ENCODE measurements at places on chromosomes 4 and X.

- DNase-seq: no peak
Observed at GRCh38 chrX:115264009-115264408, 25.5 kb upstream of the LUZP4 start.

- DNase-seq: no peak
Observed at GRCh38 chr4:100008048-100008447, 58.0 kb upstream of the H2AZ1 start.

- no peak for DNase-seq
Observed at GRCh38 chrX:125673758-125674157, 354.1 kb downstream of the TEX13C start.

GRCh38 chr4:145954924-145955339, 16.3 kb upstream of the ZNF827 start:
- DNase-seq: no peak

GRCh38 chrX:54076903-54077302, 32.6 kb upstream of the PHF8 start:
- DNase-seq: no peak

GRCh38 chrX:38285649-38286048, 41.7 kb downstream of the RPGR start:
- no peak for DNase-seq

DNA sequence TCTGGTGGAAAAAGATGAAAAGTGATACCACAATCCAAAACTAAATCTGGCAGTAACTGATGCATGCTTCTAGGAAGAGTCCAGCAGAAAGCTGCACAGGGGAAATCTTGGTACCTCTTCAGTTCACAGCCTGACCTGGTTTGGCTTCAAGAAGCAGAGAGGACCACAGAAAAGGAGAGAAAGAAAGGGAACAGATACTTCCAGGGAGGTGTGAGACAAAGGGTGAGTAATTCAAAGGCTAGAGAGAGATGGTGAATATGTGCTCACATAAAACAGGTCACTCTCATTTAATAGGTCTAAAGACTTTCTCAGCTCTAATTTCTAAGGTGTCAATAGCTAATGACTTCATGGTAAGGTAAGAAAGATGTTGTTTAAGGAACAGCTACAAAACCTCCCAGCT, 11.2 kb downstream of the FGFBP2 start:
- DNase-seq: no peak

DNA sequence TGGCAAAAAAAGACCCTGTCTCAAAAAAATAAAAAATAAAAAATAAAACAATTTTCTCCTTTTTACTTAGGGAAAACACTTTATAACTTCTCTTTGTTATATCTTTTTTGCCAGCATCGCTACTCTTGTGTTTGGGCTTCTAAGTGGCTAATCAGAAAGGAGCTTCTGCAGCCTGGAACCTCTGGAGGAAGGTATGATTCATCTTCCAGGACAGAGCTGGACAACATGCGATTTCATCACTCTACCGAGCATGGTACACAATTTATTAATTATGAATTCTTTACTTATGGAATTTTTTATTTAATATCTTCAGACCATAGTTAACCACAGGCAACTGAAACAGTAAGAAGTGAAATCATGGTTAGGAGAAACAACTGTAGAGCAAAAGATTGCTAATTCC, 1254.3 kb upstream of the AGA start:
- DNase-seq: no peak

- no peak for DNase-seq
Observed at GRCh38 chrX:108001218-108001814, 19.1 kb upstream of the TEX13B start.

DNA sequence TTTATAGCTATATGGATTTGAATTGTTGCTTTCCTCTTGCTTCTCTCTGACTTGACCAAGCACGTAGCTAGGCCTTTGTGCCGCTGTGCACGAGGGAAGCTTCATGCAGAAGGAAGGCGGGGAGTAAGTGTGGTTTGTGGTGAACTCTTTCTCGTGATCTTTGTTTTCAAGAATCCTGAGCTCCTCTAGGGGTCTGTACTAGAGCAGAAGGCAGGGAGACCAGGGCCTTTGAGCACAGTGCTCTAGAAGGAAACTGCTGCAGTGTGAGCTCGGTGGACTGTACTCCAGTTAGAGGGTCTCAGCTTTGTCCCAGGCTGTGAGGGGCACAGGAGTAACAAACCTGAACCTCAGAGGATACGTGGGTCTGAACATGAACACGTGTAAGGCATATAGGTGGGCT, 49.0 kb downstream of the AGA start:
- no peak for DNase-seq

GRCh38 chrX:100649550-100650356, 5.8 kb downstream of the SRPX2 start:
- no peak for DNase-seq

- DNase-seq: no peak
Observed at GRCh38 chrX:112997991-112998390, 157.4 kb upstream of the AMOT start.

DNA sequence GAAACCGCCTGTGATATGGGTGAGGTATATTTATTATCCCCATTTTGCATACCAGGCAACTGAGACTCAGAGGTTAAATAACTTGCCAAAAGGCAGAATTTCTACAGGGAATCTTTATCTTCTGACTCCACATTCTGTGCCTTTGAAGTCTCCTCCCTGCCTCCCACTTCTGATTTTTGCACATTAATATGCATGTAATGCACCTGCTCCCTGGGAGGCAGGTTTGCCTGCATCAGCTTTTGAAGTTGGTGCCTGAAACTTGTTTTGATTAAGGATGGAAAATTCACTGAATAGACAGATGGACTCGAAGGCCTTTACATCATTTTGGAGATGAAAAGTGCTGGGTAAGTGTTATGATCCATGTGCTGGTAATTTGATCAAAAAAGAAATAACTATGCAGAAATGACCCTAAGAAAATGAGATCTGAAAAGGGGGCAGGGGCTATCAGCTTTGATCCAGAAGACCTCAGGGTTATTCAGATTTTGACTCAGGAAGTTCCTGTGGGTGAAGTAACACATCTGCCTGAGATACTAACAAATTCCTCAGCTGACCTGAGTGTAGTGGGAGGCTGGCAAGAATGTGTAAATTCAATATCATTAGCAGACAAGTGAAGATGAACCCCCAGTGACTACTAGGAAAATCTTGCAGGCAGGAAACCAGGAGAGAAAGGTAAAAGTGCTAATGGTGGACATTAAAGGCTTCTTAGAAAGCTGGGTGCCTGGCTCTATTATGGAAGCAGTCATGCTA, 167.5 kb upstream of the BOD1L1 start:
- DNase-seq: no peak

GRCh38 chr4:154001193-154001592, 212.3 kb upstream of the SFRP2 start:
- DNase-seq: no peak

- DNase-seq: no peak
Observed at GRCh38 chr4:74764119-74764518, 30.2 kb downstream of the BTC start.

DNA sequence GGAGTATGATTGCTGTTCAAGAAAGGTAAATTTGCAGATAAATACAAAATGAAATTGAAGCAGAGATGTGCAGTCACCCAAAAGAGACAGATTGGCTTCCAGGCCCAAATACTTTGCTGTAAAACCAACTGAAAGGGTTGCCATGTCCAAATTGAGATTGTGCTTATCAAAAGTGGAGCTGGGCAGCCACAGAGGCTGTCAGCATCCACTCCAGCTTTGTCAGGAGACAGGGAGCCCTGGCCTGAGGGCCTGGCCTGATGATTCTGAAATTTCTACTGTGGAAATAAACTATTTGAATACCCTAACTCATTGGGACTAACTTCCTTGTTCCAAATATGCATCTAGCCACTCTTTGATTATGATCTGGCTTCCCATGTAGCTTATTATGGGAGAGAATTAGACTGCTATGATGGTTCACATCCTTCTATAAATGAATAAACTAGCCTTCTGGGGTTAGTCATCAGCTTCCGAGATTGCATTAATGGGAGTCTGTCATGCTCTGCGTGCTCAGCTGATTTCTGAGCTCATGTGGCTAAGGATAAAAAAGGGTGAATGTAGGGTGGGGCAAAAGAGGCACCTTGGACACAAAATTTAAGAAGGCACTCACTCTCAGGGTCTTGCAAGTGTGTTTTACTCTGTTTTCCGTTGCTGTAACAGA, 48.2 kb downstream of the SLC34A2 start:
- DNase-seq: no peak

GRCh38 chr4:76658231-76659102, 223.4 kb downstream of the SHROOM3 start:
- no peak for DNase-seq

DNA sequence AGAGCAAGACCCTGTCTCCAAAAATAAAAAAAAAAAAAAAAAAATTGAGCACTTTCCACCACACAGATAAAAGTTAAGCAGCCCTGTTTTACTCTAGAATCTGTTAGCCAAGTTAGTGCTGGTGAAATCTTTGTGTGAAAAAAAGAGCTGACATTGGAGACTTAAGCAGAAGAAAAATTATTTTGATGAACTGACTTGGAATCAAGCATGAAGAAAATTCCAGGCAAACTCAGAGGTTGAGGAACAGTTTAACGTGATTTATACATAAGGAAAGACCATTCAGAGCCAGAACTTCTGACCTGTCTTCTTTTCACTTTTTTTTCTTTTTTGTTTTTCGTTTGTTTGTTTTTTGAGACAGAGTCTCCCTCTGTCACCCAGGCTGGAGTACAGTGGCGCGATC, 79.6 kb upstream of the RBPJ start:
- DNase-seq: no peak

DNA sequence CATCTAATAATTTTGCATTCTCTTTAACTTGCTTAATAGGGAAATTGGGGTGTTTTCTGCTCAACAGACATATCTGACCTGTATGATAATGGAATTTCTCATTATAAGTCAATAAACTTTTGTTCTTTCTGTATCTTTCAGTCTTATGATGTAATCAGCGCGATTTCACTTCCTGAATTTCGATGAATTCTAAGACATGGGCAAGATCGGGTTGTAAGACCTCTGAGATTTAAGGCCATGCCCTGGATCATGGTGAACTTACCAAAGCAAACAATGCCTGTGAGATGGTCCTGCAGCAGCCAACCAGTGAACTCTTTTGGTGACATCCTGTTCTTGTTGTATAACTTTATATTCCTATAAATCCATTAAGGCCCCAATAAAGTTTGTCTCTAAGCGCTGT, 88.1 kb downstream of the NBDY start:
- DNase-seq: no peak

GRCh38 chrX:37955273-37955672, 51.1 kb upstream of the SYTL5 start:
- DNase-seq: no peak

- no peak for DNase-seq
Observed at GRCh38 chrX:3451571-3451970, 105.1 kb upstream of the MXRA5 start.

- no peak for DNase-seq
Observed at GRCh38 chr4:183757060-183757459, 98.0 kb downstream of the TRAPPC11 start.

DNA sequence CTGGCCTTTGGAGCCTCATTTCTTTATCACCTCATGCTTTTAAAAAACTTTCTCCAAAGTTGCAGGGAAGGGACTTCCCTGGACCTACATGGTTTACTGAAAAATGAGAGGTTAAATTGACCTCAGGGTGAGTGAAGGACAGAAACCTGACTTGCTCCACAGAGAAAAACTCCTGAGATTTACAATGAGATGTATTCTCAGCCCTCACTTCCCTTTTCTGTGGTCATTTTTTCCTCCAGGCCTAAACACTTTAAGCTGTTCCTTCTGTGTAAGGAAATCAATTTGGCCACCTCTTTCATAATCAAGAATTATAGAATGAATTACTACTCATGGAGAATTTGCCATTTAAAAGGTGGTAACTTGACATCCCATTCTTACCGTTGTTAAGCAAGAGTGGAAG, 77.9 kb downstream of the HPGD start:
- DNase-seq: no peak

GRCh38 chr4:106247600-106247999, 68.4 kb downstream of the TBCK start:
- no peak for DNase-seq

DNA sequence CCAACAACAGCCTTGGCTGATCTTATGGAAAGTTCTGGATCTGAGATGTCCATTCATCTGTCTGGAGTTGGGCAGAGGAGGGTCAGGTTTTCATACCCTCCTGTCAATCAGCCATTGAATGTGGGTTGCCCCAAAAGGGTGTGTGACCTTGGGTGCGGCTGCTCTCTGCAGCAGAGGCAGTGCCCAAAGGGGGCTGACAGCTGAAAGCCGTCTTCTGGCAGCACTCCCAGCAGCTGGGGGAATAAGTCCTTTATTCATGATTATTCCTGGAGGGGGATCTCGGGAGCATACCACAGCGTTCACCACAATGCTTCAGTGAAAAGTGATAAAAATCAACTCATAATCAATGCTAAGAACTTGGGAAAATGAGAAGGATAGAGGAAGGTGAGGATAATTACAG, 54.7 kb downstream of the OTC start:
- no peak for DNase-seq

- DNase-seq: no peak
Observed at GRCh38 chrX:47808904-47809788, 27.6 kb upstream of the ZNF81 start.

- DNase-seq: peak; percentile 22
Observed at GRCh38 chrX:41457613-41458192, 10.6 kb downstream of the NYX start.

- DNase-seq: no peak
Observed at GRCh38 chrX:10047133-10047532, 80.0 kb downstream of the CLDN34 start.

GRCh38 chr4:107292979-107293378, 256.9 kb upstream of the DKK2 start:
- no peak for DNase-seq

DNA sequence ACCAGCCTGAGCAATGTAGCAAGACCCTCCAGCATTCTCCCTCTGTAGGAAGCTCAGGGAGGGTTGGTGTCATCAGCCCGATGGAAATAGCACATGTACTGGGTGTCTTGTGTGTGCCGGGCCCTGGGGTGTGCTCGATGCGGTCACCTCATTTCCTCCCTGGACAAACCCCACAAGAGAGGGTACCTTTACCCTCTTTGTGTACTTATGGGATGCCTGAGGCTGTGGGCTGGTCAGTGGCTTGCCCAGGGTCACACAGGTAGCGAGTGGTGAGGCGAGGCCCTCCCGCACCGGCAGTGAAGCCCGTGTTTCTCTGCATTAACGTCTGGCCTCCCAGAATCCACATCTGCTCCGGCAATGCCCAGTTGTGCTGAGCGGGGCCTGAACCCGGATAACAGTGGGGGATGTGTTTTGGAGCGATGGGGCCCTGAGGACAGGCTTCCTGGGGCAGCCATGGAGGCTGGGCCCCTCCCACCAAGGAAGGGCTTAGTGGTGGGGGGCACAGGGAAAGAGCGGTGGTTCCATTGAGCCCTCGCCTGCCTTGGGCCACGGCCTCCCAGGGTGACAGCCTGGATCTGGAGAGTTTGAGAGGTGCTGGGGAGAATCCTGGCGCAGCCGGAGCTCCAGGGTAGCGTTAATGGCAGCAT, 8.1 kb downstream of the PSAPL1 start:
- DNase-seq: peak; percentile 5

DNA sequence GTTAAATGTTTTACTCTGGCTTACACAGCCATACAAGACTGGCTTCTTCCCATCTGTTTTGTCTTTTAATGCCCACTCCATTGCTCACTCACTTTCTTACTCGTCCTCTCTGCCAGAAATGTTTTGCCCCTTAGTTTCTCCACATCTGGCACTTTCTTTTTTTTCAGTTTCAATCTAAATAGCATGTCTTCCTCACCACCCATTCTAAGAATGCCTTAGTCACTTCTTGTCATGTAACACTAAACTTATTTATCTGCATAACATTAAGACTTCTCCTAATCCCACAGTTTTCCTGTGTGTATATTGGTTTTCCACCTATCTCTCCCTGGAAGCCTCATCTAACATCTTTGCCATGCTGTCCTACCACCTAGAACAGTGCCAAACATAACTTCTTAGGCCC, 119.3 kb downstream of the ADAMTS3 start:
- DNase-seq: no peak
